ENCODE measurements at places on chromosomes 2 and 18. TPM values are rescaled to one million over a fixed set of nuclear protein-coding genes. Genes with fewer than 3 reads are reported as not detected.

Gene POTEJ
- not detected for total RNA-seq

Gene SERPINB11
- 0.77 TPM for total RNA-seq

GRCh38 chr2:216391401-216391800 is 19.1 kb upstream of the MARCHF4 start:
- no peak for DNase-seq

GRCh38 chr2:144481109-144481508 is 38.8 kb downstream of the ZEB2 start:
- no peak for DNase-seq

DNA sequence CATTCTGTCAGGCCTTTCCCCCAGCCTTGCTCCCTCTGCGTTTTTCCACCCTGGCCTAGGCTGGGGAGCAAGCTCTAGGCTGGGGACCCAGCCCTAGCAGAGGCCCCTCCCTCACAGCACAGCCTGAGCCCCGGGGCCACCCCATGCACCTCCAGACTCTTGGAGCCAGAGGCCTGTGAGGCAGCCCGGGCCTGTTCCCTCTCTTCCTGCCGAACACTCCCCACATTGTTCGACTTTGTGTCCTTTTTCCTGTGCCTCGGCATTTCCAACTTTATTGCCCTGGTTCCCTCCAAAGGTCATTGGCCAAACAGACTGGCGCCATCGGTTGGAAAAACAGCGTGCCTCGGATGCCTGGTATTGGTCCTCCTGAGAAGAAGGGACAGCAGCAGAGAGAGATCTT is 79.7 kb downstream of the HS1BP3 start:
- DNase-seq, result peak; percentile 38

GRCh38 chr2:8674420-8675009 is 7.3 kb upstream of the ID2 start:
- DNase-seq, result no peak

GRCh38 chr2:25369876-25370275 is 28.2 kb upstream of the DNMT3A start:
- no peak for DNase-seq

DNA sequence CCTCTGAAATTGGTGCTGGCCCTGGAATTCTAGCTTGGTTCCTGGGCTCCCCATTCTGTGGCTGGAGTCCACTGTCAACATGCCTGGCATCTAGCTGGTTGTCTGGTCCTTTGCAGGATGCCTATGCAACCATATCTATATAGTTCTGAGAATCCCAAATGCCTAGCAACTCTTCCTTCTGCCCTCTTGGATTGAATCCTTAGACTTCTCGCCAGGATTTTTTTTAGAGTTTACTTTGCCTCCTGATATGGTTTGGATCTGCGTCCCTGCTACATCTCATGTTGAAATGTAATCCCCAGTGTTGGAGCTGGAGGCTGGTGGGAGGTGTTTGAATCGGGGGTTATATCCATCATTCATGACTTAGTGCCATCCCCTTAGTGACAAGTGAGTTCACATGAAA is 65.0 kb upstream of the LYPD1 start:
- no peak for DNase-seq

- DNase-seq, result no peak
Observed at GRCh38 chr2:202158796-202159195, 79.6 kb downstream of the SUMO1 start.

GRCh38 chr2:220318508-220318907 is 691.1 kb downstream of the SLC4A3 start:
- DNase-seq, result no peak

Data from lower lobe of right lung (tissue), 2 donors.